ENCODE measurements at places on chromosomes 7 and 10.

GRCh38 chr7:100546129-100546925 lies 7.3 kb downstream of the AGFG2 start:
- no peak for DNase-seq

DNA sequence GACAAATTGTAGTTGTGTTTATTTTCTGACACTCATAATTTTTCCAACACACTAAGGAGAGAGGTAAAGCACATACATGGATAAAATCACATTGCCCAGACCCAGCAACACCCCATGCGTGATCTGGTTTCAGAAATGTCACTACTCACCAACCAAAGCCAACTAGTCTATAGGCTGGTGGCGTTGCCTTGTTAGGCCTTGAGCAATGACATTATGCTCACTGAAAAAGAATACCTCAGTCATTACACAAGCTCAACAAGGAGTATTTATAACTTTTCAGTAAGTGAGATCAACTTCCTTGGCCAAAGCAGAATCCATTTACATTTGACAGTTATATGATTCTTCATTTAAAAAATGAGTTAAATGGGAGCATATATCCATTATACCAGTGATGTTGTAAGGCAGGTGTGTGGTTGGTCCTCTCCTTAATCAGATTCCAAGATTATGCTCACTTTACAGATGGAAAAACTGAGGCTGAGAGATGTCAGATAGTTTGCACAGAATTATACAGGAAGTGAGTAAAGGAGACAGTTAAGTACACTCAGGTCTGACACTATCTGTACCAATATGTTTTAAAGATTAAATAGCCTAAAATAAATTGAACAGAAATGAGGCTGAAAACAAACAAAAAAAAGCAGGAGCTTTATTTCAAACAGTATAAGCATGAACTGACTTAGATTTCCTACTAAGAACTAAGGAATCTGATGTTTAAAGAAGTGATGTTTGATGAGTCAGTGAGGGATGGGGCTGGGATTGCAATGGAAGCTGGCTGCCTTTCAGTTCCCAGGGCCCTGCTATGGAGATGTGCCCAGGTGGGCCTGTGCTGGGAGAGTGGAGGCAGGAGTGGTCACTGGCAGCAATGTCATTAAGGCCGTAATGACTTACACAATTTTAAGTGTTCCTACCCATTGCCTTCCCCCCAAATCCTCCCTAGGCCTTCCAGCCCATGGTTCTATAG lies 118.3 kb downstream of the RAPGEF5 start:
- no peak for DNase-seq

- no peak for DNase-seq
Observed at GRCh38 chr7:68587599-68587998, 1010.7 kb upstream of the AUTS2 start.

- DNase-seq: no peak
Observed at GRCh38 chr10:1169981-1170866, 114.0 kb downstream of the WDR37 start.

DNA sequence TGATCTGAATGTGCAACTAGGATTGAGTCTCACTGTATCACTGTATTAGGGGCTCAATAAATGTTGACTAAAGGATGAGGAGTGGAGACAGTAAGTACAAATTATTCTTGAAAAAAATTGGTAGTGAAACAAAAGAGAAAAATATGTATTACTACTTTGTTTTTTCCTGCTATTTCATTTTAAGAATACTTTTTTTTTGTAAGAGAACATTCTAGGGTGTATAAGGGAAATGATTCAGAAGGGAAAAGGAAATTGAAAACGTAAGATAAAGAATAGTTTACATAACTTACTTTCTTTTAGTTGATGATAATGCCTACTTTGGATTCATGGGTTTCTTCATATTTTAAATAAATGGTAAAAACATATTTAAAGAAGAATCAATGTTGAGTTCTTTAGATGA lies 9.6 kb downstream of the CAPZA2 start:
- no peak for DNase-seq

GRCh38 chr7:74078461-74078860 lies 5.1 kb upstream of the LIMK1 start:
- no peak for DNase-seq

GRCh38 chr10:83963446-83963845 lies 175.9 kb upstream of the GHITM start:
- no peak for DNase-seq

DNA sequence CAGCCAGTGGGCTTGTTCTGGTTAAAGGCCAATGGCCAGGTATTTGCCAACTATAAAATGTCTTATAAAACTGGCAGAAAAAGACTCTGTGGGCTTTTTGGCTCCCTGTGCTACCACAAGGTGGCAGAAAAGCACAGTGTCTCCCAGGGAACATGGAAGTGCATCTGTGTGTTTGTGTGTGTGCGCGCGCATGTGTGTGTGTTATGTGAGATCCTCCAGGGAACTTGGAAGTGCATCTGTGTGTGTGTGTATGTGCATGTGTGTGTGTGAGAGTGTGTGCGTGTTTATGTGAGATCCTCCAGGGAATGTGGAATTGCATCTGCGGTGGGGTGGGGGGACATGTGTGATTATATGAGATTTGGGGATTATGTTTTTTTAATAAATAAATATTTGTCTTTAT lies 30.2 kb upstream of the ABI1 start:
- DNase-seq: no peak

- DNase-seq: no peak
Observed at GRCh38 chr7:19114551-19114855, 2.9 kb downstream of the TWIST1 start.

- peak; percentile 70 for DNase-seq
Observed at GRCh38 chr10:72087969-72088888, at the start of gene SPOCK2. SPOCK2 (minus strand) TSS chr10:72088551; CDS start chr10:72088328, 223 bp downstream.

DNA sequence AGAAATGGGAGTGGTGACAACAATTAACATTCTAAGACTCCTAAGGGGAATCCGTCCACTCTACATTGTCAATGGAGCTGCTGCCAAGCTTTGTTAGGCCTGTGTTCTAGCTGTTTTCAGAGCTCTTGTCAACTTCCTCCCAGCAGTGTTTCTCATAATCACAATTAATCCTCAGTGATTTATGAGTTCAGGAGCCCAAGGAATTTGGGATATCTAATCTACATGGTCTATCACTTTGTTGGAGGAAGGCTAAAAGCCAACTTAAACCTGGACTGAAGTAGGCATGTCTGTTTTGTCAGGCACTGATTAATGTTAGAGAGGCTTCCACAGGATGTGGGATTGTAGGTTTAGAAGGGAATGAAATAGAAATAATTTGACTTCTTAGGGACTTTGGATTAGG lies 10.2 kb upstream of the OR2F2 start:
- no peak for DNase-seq

DNA sequence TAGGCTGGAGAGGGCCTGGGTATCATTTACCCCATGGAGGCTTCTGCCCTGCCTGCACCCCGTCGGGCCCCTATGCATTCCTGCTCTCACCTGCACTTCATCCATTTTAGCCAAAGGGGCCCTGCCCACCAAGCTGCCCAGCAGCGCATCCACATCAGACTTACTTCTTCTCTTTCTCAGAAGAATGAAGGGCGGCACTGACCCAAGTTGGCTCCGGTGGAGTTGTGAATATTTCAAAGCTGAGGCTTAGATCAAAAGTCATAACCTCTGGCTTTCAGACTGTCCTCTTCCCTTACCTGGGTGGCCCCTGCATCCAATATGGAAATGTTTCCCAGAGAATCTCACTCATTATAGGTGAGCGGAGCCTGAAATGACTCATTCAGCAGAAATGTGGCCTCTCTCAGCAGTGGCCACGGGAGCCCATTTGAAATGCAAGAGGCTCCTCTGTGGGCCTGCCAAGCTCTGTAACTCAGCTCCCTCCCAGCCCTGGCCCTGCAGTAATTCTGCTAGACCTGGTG lies 117.6 kb upstream of the TCF7L2 start:
- DNase-seq: no peak

- peak; percentile 65 for DNase-seq
Observed at GRCh38 chr7:139680676-139681462, 96.9 kb downstream of the HIPK2 start.

GRCh38 chr7:127504715-127505114 lies 80.7 kb downstream of the GCC1 start:
- DNase-seq: no peak

- DNase-seq: no peak
Observed at GRCh38 chr10:2623675-2624274, 443.6 kb upstream of the PFKP start.

- no peak for DNase-seq
Observed at GRCh38 chr7:155464183-155464582, 6.3 kb downstream of the EN2 start.

GRCh38 chr10:95278061-95278988 lies 12.5 kb downstream of the PDLIM1 start:
- no peak for DNase-seq

- DNase-seq: no peak
Observed at GRCh38 chr10:21808550-21808949, 195.0 kb downstream of the DNAJC1 start.

DNA sequence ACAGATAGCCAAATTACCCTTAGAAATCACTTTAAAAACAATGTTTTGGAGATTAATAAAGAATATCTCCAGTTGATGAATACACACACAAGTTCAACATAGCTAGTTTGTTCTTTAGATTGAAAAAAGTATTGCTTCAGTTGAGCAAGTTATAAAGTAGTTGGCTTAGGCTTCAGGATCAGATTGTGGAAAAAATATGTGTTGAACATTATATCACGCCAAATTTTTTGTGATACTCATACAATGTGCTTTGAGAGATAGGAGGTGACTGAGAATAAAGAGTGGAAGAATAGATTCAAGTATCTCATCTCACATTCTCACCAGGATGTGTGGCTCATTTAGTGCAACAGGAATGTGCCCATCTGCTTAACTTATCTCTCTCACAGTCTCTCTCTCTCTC lies 553.3 kb downstream of the HTR7 start:
- no peak for DNase-seq

DNA sequence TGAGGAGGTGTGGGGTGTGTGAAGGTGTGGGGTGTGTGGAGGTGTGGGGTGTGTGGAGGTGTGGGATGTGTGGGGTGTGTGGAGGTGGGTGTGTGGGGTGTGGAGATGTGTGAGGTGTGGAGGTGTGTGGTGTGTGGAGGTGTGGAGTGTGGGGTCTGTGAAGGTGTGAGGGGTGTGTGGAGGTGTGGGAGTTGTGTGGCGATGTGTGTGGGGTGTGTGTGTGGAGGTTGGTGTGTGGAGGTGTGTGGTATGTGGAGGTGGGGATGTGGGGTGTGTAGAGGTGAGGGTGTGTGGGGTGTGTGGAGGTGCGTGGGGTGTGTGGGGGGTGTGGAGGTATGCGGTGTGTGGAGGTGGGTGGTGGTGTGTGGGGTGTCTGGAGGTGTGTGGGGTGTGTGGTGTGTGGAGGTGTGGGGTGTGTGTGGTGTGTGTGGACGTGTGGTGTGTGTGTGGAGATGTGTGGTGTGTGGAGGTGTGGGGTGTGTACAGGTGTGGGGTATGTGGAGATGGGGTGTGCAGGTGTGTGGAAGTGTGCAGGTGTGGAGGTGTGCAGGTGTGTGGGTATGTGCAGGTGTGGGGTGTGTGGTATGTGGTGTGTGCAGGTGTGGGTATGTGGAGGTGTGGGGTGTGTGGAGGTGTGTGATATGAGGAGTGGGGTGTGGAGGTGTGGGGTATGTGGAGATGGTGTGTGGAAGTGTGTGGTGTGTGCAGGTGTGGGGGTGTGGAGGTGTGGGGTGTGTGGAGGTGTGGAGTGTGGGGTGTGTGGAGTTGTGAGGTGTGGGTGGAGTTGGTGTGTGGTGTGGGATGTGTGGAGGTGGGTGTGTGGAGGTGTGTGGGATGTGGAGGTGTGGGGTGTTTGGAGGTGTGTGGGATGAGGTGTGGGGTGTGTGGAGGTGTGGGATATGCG lies 34.5 kb downstream of the SPDYE17 start:
- no peak for DNase-seq

GRCh38 chr10:113680190-113681111 lies 739 bp downstream of the CASP7 start:
- DNase-seq: peak; percentile 50

DNA sequence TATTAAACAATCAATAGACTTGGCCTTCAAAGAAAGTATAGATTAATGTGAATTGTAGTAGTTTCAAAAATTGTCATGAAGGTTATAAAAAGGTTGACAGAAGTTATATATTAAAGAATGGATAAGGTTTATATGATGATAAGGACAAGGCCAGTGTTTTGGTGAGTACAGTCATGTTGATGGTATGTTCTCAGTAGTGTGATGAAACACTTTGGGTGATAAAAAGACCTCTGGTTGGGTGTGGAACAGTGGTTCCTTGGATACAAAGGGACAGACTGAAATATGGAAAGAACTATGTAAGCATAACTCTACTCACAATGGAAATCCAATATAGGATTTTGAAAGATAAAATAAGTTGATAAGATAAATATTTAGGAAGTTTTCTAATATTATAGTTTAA lies 866.3 kb downstream of the ANKRD7 start:
- no peak for DNase-seq

DNA sequence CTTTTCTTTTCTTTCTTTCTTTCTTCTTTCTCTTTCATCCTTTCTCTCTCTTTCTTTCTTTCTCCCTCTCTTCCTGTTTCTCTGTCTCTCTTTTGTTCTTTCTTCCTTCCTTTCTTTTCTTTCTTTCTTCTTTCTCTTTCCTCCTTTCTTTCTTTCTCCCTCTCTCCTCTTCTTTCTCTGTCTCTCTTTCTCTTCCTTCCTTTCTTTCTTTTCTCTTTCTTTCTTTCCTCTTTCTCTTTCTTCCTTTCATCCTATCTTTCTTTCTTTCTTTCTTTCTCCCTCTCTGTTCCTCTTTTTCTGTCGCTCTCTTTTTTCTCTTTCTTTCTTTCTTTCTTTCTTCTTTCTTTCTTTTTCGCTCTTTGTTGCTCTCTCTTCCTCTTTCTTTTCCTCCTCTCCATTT lies 1149.2 kb upstream of the AUTS2 start:
- no peak for DNase-seq

DNA sequence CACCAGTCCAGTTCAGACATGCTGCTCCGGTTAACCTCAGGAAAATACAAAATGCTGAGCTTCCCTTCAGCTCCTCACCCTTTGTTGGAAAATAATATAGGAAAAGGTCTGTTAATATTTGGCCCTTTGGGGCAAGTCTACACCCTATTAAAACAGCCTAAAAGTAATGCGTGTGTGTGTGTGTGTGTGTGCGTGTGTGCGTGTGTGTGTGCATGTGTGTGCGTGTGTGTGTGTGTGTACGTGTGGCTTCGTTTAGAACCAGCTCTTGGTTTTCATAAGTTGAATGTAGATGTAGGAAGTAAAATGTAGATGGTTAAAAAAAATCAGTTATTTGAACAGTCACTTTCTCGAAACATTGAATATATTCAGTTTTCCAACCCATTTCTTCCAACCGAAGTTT lies 61.1 kb upstream of the PDCD4 start:
- DNase-seq: no peak

GRCh38 chr10:7408291-7409044 lies 2.4 kb downstream of the SFMBT2 start:
- peak; percentile 52 for DNase-seq

DNA sequence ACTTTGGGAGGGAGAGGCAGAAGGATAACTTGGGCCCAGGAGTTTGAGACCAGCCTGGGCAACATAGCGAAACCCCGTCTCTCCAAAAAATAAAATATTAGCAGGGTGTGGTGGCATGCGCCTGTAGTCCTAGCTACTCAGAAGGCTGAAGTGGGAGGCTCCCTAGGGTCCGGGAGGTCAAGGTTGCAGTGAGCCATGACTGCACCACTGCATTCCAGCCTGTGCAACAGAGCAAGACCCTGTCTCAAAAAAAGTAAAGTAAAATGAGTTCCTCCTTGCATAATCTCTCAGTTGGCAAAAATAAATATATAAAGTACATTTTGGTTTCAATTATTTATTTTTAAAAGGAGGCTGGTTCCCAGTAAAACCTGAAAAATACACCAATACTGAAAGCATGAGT lies 11.8 kb downstream of the NANOS1 start:
- DNase-seq: no peak
